ENCODE measurements at places on chromosomes 4 and X.

GRCh38 chrX:17788439-17788838 lies 51.1 kb downstream of the SCML1 start:
- DNase-seq = peak; percentile 1

- no peak for DNase-seq
Measured at GRCh38 chrX:24347881-24348280, 12.6 kb upstream of the SUPT20HL1 start.

GRCh38 chr4:173243917-173244658 lies 75.5 kb downstream of the GALNT7 start:
- no peak for DNase-seq

GRCh38 chr4:168631241-168632162 lies 134.7 kb downstream of the PALLD start:
- DNase-seq = no peak

- no peak for DNase-seq
Measured at GRCh38 chr4:137267024-137267423, 265.3 kb downstream of the PCDH18 start.

GRCh38 chr4:150012851-150013360 lies 65.3 kb upstream of the DCLK2 start:
- no peak for DNase-seq

GRCh38 chr4:165085946-165086345 lies 26.7 kb downstream of the TMEM192 start:
- no peak for DNase-seq

GRCh38 chr4:18406264-18406663 lies 384.7 kb upstream of the LCORL start:
- no peak for DNase-seq

- no peak for DNase-seq
Measured at GRCh38 chr4:150078579-150079080, 385 bp downstream of the DCLK2 start.

DNA sequence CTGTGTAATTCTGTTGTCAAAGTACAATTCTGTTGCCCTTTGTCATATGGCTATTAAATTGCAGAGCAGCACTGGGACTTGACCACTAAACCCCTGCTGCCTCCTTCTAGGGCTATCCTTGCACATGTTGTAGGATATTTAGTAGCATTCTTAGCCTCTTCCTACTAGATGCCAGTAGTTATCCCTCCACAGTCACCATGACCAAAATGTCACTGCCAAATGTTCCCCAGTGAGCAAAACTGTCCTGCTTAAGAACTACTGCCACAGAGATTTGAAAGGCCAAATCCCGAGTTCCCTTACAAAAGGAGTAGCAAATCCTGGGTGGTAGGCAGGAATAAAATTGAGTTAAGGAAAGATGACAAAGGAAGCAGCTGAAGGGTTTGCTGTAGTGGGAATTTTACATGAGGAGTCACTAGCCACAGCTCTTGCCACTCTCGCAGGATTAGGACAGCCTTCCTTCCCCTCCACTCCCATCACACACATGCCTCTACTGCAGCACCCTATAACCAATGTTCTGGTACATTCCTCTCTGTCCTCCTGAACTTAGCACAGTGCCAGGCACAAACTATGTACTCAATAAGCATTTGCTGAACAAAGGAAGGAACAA lies 8.4 kb downstream of the APBB2 start:
- no peak for DNase-seq
